ENCODE measurements at places on chromosomes 16 and 17.

DNA sequence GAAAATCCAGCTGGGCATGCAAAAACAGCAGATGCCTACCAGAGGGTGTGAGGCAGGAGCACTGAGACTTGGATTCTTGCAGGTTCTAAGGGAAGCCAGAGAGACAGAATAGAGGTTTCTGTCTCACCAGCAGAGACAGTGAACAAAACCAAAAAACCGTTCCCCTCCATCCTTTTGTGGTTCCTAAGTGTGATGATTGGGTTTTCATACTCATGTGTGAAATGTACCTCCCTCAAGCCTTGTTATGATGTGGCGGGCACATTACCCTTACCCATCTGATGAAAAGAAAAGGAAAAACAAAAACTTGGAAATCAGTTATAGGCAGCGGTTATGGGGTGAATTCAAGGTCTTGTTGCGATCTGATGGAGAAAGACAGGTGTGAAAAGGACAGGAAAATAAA is 172.6 kb upstream of the CDH13 start:
- DNase-seq, result no peak

GRCh38 chr17:38349097-38349730 is 2.4 kb upstream of the SOCS7 start:
- peak; percentile 77 for DNase-seq

- no peak for DNase-seq
These were observed 426.3 kb downstream of the SLC39A11 start for GRCh38 chr17:72665852-72666851.

DNA sequence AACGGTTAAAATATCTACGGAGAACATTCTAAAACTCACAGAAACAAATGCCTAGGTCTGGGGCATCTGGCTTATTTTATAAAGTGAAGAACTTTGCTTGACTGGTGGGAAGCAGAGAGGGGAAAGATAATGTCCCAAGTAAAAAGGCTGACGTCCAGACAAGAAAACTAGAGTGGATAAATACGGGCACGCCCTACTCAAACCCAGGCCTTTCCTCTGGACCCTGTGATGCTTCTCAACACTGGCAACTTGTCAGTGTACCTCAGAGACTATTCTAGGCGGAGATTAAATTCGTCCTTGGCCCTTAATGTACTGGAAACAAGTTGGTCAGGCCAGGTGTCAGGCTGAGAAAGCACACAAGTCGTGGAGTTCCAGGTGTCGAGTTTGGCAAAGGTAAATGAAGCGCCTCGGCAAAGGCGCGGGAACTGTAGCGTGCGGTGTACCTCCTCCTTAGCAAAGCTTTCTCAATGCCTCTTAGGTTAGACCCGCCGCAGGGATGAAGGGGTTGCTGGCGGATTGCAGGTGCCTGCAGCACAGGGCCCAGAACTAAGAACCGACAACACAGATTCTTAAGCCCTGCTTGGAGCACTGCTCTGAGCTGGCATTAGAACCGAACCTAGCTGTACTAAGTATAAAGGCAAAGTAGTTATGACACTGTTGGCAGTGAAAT is 668 bp upstream of the UNK start:
- DNase-seq, result no peak

DNA sequence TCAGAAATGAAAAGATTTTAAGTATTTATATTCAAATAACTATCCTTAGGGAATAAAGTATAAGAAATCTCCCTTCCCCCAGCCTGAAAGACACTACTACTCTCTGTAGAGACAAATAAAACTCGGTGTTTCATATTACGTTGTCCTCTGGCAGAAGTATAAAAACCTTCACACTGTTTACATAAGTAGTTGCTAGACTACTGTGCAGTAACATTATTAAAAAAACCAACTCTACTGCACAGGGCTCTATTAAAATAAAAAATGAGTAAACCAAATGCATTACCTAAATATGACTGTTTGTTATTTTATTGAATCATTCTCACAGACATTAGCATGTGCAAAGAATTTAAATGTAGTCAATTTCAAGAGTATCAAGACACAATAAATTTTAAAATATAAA is 67.4 kb downstream of the MED13 start:
- peak; percentile 53 for DNase-seq

DNA sequence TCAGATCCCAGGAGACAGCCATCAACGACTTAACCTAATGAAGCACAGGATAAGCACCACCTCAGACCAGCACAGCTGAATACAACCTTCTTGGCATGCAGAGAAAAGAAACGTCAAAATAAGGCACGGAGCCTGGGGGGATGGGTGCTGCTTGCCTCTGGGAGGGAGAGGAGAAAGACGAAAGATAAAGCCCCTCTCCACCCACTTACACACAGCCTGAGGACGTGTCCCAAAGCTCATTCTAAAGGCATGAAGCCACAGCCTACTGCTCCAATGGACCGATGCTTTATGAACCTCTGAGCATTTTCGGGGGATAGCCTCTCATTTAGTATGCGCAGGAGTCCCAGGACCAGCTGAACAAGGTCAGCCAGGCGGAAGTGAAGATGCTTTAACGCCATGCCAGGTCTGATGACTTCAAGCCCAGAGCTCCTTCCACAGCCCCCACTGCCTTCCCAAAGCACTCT is 31.1 kb downstream of the ST3GAL2 start:
- DNase-seq, result no peak

DNA sequence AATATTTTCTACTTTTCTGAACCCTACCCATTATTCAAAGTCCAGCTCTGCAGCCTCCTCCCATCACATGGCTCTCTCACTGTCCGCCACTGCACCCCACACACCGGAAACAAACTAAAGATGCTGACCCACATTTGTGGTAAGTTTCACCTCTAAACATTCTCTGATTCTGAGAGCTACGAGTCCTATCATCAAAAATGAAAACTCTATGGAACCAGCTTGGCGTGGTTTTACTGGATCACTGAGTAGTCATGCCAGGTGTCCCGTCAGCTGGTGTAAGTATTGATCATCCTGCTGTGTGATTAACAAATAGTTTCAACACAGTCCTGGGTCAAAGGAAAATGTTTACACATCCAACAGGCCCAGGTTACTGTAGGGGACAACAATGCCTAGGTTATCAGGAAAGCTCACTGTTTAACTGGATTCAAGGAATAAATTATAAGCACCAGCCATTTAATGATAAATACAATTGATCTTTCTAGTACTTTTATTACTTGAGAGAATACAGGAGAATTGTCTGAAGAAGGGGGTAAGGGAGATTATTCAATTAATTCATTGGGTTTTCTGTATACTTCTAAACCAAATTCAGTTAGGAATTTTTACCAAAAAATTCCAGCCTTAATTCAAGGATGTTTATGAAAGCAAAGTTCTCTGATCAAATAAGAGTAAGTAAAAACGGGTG is 33.9 kb downstream of the CYTH1 start:
- DNase-seq, result no peak

DNA sequence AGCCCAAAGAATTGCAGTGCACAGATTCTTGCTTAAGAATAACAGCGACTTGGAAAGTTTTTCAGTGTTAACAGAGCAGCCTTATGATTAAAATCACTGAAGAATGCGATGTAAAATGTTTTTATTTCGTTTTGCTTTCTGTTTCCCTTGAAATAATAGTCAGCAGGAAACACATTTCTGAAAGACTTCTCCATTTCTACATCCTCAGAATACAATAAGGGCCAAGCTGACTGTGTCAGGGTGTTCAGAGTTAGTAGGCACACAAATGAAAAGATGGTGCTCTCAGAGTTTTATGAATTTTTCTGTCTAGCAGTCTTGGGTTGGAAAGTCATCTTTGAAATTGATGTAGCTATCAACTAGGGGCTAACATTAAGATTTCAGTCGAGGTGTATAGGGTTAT is 582.9 kb upstream of the RBFOX1 start:
- no peak for DNase-seq

DNA sequence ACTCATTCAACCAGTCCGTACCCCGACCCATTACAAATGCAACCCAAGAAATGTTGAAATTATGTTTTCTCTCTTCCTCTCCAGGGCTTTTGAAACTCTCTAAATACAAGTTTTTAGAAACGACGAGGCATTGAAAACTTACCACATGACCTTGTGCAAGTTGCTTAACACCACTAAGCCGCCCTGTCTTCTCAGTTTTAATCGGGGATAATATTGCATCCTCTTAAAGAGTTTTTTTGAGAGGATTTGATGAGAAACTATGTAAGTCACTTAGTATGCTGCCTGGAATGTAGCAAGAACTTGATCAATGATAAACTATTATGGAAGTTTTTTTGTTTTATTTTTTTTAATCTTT is 149.0 kb upstream of the FAM20A start:
- DNase-seq, result no peak

DNA sequence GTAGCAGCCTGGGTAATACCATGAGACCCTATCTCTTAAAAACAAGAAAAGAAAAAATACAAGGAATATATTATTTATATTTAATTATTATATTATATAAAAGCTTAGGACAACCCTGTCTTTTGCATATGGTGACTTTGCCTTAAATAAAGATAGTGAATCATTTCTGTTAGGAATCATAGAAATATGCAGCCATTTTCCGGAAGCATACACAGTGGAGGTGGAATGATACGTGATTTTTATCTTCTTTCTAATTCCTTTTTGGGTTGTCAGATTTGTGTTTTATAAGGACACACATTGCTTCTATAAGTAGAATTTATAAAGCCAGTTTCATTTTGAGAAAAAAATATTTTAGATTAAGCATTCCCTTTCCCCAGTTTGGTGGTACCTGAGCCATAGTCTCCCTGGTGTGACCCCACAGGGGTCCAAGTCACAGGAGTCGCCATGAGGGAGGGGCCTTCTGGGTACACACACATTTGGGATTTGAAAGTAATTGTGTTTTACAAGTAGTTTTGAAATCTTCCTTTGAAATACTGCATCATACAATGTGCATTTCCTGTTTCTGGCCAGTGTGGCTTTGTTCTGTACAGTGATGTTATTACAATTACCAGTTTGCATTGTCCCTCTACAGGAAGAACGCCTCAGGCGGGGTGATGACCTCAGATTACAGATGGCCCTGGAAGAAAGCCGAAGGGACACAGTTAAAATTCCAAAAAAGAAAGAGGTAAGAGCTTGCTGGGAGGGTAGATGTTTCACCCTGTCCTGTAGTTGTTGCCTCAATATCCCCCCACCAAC is 50.9 kb downstream of the B9D1 start:
- DNase-seq, result peak; percentile 37

GRCh38 chr17:7383742-7384488 is 3.0 kb downstream of the TNK1 start:
- peak; percentile 69 for DNase-seq

DNA sequence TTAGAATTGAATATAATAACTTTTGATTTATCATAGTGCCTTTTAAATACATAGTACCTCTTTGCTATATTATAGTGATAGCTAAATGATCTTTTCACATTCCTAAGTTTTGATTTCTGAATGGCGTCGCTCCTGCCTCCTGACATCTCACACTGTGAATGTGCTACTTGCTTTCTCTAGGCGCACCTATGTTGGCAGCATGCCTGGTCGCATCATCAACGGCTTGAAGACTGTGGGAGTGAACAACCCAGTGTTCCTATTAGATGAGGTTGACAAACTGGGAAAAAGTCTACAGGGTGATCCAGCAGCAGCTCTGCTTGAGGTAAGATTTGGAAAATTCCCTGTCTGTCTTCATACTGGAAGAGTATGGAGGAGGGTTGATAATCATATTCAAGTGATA is 29.8 kb upstream of the ABCC11 start:
- DNase-seq, result no peak

- no peak for DNase-seq
These were observed 28.4 kb upstream of the ZNF423 start for GRCh38 chr16:49884033-49885015.

DNA sequence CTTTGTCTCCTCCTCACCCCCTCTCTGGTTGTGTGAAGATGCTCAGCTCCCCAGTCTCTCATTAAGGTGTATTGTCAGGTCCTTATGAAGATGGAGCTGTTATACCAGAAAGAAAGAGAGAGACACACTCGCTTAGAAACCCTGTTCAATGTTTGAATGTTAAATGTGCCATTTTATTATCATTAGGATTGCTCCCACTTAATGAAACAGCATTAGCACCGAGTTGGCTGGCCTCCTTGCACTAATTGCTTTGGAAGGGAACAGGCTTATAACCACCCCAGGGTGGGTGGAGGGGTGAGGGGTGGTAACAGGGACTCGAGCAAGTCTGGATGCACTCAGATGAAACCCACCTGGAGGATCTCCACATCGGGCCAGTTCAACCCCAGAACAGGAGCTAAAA is 14.4 kb downstream of the PIPOX start:
- no peak for DNase-seq

GRCh38 chr16:61579195-61579594 is 457.0 kb downstream of the CDH8 start:
- no peak for DNase-seq

- no peak for DNase-seq
These were observed 35.6 kb downstream of the TENT4B start for GRCh38 chr16:50188619-50189136.

GRCh38 chr16:27367461-27368357 is 34.3 kb upstream of the IL21R start:
- DNase-seq, result peak; percentile 93

DNA sequence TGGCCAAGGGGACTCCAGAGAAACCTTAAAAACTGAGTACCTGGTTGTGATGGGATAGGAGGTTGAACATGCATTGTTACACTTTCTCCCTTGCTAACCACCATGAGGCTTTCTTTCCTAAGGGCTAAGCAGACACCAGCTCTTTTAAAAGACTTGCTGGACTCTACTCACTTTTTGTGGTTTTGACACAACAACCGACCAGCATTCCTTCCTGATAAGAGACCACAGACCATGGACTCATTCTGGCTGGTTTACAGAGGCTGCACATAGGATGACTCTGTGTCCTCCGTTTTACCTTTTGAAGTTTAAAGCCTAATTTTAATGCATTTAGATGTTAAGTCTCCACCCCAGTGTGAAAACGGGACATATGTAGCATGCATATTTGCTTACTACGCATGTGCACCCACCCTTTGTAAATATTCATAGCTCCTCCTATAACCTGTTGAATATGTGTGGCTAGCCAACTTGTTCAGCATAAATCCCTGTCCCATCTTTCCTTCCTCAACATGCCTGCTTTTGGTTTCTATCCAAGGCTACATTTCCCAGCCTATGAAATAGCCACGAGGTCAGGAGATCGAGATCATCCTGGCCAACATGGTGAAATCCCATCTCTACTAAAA is 475.9 kb downstream of the GRIN2A start:
- no peak for DNase-seq

- no peak for DNase-seq
These were observed 21.9 kb downstream of the LITAFD start for GRCh38 chr16:8904018-8904430.

- DNase-seq, result no peak
These were observed 85.4 kb upstream of the MED13 start for GRCh38 chr17:62150471-62150870.

DNA sequence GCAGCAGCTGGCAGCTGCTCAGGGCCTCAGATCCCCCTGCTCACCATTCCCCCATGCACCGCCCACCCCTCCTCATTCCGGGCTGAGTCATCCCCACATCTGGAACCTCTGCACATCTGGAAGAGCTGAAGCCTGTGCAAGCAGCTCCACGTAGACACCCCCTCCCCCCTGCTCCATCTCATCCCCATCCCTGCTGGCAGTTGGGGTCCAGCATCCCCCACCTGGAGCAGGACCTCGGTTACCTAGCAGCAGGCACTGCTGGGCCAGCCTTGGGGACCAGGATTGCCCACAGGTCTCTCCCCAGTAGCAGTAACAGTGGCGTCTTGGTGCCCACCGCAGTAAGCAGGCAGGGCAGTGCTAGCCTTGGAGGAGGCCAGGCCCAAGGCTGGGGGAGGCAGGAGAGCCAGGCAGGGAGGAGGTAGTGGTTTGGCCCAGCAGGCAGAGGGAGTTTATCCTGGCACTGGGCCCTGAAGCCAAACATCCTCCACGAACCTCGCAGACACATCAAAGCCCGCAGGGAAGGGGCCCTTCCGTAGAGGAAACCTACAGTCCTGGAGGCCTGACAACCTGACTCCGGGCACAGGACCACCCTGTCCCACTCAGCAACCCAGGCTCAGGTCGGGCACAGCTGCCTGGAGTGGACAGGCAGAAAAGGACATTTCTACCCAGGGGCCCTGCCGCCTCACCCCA is 7.7 kb upstream of the TMEM92 start:
- DNase-seq, result peak; percentile 95
